Activated T-helper 2 cell treated with anti-CD3 and anti-CD28 coated beads, Interferon-gamma antibody, Interleukin-2, Interleukin-4, amounts not matched to agents 10 μg/mL and 5 μg/mL and 100 μg/mL, durations not matched to agents 14 hours and 24 hours and 36 hours (primary cell): ENCODE measurements at places on chromosomes 12 and 14. TPM values are rescaled to one million over a fixed set of nuclear protein-coding genes. Genes with fewer than 3 reads are reported as not detected.

Gene TMPRSS12
- not detected in 2 replicates for total RNA-seq

- no peak for DNase-seq
These were observed 159.6 kb downstream of the PLCZ1 start for GRCh38 chr12:18578191-18578590.

Gene MORN3
- 0.34 and 0.37 TPM in 2 replicates for total RNA-seq

GRCh38 chr14:55781046-55781445, 201.0 kb downstream of the KTN1 start:
- no peak for DNase-seq

DNA sequence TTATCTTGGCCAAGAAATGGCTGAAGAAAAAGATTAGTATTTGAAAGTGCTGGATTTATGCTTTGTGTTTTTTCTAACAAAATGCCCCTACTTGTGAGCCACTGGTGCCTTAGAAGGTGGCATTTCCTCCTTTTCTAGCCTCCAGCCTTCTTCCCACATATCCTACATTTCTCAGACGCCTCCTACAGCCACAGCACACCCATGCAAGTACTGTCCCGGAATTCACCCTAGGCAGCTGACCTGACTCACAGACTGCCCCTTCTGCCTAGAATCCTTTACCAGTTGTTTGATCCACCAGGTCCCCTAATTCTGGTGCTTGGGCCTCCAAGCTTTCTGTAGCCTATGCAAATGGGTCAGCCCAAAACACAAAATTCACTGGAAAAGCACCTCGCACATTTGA, 166.0 kb downstream of the FOXN3 start:
- DNase-seq: no peak
